ENCODE measurements at places on chromosomes 2 and 18.

- DNase-seq = no peak
These were observed 159.8 kb upstream of the PIEZO2 start for GRCh38 chr18:11309172-11309571.

- DNase-seq = no peak
These were observed 245.6 kb downstream of the TPGS2 start for GRCh38 chr18:36582988-36583745.

DNA sequence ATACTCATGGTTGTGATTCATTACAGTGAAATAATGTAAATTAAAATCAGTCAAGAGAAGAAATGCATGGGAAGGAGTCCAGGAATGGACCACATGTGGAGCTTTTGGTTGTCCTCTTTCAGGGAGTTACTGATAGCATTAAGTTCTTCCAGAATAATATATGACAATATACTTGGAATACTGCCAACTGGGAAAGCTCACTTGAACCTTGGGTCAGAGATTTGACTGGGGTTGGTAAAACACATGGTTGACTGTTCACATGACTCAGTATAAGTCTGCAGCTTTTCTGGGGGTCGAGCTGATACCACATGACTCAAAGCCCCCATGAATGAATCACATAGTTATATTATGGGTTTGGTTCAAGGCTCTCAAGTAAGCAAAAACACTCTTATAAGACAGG lies 1109.0 kb upstream of the CHAC2 start:
- DNase-seq = no peak

- no peak for DNase-seq
These were observed 53.6 kb downstream of the GALNT1 start for GRCh38 chr18:35635170-35635569.

GRCh38 chr2:223122781-223123180 lies 70.8 kb downstream of the KCNE4 start:
- no peak for DNase-seq

GRCh38 chr2:88599527-88599926 lies 27.7 kb downstream of the EIF2AK3 start:
- DNase-seq = no peak

GRCh38 chr18:60377778-60378469 lies 5.3 kb upstream of the MC4R start:
- DNase-seq = no peak

GRCh38 chr2:69481421-69481820 lies 44.2 kb upstream of the NFU1 start:
- no peak for DNase-seq

DNA sequence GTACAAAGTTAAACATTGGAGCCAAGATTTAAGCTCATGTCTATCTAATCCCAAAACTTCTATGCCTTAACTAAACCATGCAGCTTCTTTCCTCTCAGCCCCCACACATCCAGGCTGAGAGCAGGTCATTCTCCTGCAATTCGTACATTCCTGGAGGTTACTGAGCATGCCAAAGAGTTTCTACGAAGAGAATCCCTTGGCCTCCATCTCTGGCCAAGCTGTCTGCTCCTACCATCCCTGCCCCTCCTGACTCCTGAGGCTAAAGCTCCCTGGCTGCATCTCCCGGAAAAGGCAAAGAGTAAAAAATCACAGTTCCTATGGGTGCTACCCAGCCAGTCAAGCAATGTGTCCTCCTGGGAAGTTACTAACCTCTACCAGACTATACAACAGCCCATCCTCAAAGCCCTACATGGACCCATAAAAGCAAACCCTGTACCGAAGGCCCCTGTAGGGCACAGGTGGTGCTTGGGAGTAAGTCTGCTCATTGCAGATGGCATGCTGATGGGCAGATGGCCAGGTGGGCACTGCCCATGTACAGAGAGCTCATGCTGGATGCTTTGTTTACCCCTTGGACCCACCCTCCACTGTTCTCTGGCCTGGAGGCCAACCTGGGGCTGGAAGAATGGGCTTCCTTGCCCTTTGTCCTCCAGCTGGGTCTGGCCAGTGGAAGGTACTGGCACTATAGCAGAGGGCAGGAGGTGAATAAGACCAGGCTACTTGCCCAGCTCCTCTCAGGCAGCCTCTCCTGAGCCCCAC lies 99.5 kb downstream of the TTC32 start:
- DNase-seq = no peak

DNA sequence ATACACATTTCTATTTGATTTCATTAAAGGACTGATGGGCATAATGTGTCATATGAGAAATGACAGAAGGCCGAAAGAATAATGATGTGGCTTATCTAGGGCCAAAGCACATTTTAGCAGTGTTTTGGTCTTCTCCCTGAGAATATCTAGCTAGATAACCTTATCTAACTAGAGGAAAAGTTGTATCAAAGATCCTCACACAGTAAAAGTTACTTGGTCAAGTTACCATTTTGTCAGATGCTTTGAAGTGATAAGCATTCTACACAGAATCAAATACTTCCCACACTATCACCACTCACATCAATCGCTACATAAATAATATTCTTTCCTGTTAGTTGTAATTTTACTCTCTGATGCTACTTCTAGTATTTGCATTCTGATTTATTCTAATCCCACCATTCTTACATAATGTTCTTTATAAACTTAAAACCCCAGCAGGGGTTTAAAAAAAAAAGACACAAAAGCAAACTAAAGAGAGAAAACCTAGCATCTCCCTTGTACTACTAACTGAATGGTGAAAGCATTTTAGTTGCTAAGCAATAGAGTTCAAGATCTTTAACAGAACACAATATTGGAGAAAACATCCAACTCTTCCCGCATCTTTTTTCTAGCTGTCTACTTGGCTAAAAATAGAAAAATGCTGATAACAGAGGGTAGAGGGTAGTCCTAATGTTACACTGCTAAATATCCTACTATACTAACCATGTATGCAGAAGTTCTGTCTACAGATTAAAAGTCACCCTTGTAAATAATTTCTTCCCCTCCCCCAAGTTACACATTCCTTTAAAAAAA lies 8.0 kb downstream of the XPO1 start:
- DNase-seq = no peak

DNA sequence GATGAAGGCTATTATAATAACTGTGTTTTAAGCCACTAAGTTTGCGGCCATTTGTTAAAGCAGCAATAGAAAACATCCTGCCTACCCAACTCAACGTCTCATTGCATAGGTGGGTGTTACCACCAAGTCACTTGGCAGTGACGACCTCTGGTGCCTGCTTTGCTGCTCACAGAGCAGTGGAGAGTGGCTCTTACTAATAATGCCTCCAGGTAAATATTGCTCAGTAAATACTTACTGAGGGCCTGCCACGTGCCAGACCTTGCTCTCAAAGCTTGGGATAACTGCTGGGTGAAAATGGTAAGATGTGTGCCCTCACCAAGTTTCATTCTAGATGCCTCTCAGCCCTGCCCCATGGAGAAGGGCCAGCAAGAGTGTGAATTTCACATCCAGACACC lies 27.7 kb downstream of the ITGA6 start:
- no peak for DNase-seq

DNA sequence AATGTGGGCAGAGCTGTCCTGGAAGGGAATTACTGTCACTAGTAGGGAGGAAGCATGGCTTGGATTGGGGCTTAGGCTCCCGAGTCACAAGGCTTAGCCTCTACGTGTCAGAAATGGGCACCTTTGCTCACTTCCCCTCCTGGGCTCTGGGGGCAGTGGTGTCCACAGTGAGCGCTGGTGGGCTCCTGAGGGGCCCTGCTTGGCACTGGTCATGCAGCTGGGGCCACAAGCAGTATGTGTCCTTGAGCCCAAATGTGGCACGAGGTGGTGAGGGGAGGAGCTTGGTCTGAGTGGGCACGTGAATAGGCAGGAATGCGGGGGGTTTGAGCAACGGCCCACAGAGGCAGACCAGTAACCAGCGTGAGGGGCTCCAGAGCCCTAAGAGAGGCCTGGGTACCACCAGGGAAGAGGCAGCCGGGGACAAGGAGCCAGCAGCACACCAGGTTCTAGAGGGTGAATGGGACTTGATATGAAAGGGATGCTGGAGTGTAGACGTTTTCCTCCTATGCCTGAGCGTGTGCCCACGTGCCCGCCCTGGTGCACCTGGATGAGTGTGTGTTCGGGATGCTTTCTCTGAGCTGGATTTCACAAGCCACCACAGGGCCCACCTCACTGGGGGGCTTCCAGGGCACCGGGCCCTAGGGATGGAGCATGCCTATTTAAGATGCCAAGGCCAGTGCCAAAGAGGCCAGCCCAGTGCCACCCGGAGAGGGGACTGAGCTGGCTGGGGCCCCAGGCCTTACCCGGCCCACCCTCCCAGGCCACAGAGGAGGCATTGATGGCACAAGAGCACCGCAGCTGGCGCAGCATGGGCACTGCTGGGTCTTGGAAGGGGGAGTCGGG lies 22.8 kb upstream of the PTMA start:
- peak; percentile 91 for DNase-seq

DNA sequence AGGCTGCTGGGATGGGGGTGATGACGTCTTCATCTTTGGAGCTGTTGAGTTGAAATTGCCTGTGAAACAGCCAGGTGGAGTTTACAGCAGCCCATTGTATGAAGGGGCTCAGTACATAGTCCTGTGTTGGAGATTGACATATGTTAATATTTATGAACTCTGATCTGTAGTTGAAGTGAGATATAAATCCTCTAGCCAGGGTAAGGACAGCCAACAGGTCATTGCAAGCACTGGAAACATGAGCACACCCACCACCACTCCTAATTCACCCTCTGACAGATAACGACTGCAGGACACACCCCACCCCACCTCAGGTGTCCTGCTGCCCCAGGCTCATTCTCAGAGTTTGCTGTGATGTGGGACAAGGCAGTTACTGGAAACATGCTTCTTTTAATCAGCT lies 112.4 kb upstream of the TRIB2 start:
- DNase-seq = no peak

- no peak for DNase-seq
These were observed 260.8 kb upstream of the FAM98A start for GRCh38 chr2:33859811-33860461.

DNA sequence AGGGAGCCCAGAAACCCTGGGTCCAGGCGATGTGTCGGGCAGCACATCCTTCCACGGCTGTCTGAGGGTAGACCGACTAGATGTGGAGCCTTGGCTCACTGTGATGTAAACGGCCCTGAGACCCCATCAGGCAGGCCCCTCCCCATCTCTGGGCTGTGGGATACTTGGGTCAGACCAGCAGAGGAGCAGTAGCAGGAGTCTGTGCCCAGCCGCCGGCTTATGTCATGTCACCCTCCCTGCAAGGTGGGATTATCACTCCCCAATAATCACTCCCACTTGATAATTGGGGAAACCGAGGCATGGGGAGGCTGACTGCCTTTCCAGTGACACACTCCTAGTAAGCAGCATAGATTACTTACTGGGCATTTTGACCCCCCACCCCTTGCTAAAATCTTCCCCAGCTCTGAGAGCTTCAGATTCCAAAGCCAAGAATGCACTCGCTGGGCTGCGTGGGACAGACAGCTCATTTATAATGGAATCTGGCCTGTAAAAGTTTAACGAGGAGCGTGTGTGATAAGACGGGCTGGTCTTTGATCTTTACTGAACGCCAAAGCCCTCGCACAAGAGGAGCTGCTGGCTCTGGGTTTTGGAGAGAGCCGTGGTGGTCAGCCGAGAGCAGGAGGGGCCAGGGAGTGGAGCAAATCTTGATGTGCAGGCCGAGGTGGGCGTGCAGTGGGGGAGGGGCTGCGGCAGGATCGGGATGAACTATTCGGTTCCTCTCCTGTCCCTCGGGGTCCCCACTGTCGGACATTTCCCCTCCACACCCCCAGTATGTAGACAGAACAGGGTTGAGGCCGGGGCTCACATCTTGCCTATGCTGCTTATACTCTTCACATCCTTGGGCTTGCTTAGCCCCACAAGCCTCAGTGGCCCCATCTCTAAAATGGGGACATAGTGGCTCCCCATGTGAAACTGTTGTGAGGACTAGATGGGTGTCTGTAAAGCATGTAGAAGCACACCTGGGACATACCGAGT lies 200.0 kb downstream of the GLI2 start:
- DNase-seq = no peak

DNA sequence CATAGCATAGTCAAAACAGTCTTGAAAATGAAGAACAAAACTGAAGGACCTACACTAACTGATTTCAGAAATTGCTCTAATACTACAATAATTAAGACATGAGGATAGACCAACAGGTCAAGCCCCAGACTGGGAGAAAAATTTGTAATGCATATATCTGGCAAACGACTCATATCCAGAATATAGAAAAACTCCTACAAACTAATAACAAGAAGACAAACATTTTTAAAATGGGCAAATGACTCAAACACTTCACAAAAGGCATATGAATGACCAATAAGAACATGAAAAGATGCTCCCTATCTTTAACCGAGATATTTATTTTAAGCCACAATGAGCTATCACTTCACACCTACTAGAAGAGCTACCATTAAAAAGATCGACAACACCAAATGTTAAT lies 14.2 kb downstream of the TGFBRAP1 start:
- DNase-seq = no peak

DNA sequence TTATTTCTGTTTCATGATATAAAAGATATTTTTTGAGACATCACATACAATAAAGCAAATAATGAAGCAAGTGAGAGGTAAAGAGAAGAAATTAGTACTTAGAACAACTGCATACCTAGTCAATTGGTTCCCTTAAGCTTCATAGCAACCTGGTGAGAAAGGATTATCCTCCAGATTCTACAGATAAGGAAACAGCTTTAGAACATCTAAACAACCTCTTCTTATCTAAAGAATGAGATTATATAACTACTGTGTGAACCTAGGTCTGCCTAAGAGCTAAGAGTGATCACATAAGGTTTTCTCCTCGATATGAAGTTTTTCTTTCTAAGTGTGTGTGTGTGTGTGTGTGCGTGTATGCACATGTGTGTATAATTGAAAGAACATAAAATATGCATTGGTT lies 265.1 kb downstream of the NOL4 start:
- no peak for DNase-seq

GRCh38 chr2:111716905-111717775 lies 166.9 kb downstream of the ANAPC1 start:
- DNase-seq = no peak

GRCh38 chr2:64797881-64798575 lies 144.3 kb upstream of the SERTAD2 start:
- no peak for DNase-seq

DNA sequence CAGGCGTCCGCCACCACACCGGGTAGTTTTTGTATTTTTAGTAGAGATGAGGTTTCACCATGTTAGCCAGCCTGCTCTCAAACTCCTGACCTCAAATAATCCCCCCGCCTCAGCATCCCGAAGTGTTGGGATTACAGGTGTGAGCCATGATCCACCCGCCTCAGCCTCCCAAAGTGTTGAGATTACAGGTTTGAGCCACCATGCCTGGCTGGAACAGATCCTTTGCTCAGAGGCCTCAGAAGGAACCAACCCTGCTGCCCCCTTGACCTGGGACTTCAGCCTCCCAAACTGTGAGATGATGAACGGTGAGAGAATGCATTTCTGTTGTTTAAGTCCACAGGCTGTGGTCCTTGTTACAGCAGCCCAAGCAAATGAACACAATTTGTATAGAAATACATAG lies 67.0 kb downstream of the NCAPH start:
- DNase-seq = no peak
